Omental fat pad (tissue), 4 donors: ENCODE measurements at places on chromosomes 4 and X. TPM values are rescaled to one million over a fixed set of nuclear protein-coding genes. Genes with fewer than 3 reads are reported as not detected.

DNA sequence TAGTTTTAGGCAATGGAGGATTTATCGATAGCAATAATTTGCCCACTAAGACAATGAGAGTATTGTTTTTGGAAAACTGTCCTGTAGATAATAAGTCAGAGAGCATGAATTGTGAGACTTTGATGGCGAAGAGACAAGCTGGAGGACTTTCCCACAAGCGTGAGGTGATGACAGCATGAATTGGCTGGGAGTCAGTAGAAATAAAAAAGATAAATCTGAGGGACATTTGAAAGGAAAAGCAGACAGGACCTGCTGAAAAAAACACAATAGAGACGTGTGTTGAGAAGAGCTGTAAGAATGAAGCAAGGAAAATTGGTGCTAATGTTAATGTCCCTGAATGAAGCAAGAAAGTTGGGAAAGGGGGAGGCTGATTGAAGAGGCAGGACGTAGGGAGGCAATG is 233.5 kb downstream of the DCTD start:
- DNase-seq: no peak

Gene BEND4
- total RNA-seq: 0.16 TPM

DNA sequence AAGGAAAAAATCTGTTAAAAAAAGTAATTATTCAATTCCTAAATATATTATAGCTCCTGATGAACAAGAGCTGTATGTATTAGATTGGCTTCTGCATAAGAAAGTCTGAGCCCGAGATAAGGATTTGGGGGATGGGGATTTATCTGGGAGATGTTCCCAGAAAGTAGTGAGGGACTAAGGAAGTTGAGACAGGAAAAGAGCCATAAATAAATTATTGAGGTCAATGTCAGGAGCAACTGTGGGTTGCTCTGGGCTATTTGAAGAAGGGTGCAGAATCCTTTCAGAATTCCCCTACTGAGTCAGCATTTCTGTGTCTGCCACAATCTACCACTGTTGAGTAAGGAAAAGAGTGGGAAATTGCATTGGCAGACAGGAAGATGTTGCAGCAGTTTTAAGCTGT is 3.1 kb upstream of the TDO2 start:
- DNase-seq: no peak

DNA sequence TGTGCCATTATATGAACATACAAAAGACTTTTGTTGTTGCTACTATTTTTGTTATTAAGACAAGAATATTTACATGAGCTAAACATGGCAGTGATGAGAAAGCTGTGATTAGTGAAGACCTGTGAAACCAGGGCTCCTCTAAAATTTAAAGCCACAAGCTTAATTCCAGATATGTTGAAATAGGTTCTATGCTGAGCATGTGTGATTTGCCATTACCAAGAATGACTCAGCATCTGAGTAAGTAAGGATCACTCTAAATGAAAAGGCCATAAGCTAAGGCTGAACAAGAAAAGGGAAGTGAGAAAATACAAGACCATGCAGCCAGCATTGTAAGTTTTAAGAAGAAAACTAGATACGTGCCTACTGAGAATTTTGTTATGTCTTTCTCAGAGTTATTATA is 75.9 kb upstream of the CAMK2D start:
- no peak for DNase-seq

DNA sequence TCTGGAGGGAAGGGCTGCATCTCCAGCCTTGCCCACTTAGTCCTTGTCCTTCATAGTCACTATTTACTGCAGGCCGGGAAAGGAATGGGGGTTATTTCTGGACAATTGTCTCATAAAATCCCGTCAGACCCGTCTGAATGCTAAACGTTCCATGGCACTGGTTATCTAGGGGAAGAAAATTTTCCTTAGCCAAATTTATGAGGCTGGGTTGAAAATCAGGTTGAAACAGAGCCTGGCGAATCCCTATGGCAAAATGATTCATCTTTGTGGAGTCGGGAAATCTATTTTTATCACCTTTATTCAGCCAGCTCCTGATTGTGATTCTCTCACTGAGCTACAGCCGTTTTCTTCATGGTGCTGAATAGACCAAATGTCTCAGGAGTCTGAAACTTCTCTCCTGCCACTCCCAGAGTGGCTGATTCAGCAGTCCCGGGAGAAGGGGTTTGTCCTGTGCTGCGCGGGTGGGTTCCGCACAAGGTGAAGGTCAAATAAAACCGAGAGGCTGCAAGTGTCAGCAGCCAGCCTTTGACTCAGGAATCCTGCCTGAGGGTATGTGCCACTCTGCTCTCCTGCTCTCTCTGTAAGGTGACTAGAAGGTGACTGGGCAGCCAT is 1.0 kb downstream of the LIMCH1 start:
- DNase-seq: no peak

Gene FAM9C
- total RNA-seq: not detected

DNA sequence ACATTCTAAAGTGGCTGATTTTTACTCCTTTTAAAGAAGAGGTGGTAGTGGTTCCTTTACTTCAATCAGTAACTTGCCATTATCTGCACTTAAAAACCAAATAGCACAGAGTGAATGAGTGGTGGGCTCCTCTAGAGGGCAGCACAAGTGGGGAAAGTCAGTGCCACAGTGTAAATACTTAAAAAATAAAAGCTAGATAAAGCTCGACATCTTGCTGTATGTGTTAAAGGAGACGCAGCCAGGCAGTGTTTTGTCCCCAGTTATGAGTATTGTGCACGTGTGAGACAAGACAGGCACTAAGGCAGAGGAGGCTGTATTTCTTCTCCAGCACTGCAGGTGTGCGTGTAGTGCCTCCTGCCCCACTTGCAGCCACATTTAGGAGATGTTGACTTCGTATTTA is 24.6 kb downstream of the NAP1L5 start:
- DNase-seq: no peak
